Stimulated activated CD8-positive, alpha-beta memory T cell treated with anti-CD3 and anti-CD28 coated beads, Interleukin-12 subunit alpha, Interleukin-12 subunit beta, amount 100 ng/mL, for 4 hours (primary cell): ENCODE measurements at places on chromosomes 1 and 21.

GRCh38 chr1:5887349-5887970 is 104.8 kb downstream of the NPHP4 start:
- DNase-seq = no peak

DNA sequence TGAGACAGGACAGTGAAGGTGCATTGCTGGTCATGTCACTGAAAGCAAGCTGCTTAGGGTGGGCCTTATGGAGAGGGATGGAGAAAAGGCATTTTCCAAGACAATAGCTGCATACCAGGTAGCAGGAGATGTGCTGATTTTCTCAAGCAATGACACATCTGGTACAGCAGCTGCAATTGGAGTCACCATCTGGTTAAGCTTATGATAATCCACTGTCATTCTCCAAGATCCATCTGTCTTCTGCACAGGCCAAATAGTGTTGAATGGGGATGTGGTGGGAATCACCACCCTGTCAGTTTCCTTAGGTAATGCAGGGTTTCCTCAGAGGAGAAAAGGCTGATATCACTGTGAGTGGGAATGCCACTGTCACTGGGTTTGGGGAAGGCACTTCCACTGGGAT is 54.6 kb downstream of the ADSS2 start:
- no peak for DNase-seq

DNA sequence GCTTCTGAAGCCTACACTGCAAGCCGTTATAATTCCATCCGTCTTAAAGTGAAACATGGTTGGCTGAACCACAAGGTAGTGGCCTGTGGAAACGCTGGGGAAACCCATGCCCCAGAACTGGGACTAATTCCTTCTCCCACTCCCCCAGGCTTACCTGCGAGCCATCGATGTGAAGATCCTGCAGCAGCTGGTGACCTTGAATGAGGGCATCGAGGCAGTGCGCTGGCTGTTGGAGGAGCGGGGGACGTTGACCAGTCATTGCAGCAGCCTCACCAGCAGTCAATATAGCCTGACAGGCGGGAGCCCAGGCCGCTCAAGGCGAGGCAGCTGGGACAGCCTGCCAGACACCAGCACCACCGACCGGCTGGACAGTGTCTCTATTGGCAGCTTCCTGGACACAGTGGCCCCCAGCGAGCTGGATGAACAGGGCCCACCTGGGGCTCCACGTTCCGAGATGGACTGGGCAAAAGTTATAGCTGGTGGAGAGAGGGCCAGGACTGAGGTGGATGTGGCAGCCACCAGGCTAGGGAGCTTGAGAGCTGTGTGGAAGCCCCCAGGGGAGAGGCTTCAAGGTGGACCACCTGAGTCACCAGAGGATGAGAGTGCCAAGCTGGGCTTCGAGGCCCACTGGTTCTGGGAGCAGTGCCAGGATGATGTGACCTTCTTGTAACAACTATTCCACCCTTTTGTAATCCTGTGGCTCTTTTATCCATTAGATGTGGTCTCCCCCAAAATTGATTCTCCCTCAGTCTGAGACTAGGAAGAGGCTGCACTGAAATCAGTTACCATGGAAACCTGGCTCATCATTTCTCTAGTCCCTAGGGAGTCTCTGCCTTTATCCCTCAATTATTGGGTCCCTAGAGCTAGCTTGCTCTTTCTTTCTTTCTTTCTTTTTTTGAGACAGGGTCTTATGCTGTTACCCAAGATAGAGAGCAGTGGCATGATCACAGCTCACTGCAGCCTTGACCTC is 16.7 kb downstream of the LURAP1 start:
- DNase-seq = no peak

DNA sequence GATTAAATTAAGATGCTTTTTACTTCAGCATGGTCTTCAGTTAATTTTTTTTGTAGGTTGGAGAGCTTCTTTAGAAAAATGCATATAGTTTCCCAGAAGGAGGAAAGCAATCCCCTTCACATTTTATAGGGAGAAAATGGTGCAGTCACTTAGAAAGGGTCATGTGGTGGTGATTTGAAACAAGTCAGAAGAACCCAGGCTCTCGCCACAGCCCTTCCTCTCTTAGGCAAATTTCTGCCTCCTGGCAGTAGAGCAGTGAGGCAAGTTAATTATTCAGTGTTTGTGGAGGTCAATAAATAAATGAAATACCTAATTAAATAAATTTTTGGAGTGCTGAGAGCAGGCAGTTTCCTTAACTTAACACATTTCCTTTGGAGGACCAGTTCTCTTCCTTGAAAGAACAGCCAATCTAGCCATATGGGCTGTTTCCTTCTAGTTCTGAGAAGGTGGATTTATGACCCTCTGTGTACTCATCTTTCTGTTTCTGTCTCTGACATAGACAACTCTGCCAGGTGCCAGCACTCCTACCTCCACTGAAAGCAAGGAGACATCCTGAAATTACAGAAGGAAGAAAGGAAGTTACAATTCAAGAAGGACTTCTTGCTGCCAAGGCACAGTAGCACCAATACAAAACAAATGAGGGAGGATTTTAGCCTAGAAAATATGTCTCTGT is 19.0 kb upstream of the POGZ start:
- no peak for DNase-seq

- no peak for DNase-seq
Measured at GRCh38 chr1:53130878-53131589, 11.4 kb downstream of the SLC1A7 start.

DNA sequence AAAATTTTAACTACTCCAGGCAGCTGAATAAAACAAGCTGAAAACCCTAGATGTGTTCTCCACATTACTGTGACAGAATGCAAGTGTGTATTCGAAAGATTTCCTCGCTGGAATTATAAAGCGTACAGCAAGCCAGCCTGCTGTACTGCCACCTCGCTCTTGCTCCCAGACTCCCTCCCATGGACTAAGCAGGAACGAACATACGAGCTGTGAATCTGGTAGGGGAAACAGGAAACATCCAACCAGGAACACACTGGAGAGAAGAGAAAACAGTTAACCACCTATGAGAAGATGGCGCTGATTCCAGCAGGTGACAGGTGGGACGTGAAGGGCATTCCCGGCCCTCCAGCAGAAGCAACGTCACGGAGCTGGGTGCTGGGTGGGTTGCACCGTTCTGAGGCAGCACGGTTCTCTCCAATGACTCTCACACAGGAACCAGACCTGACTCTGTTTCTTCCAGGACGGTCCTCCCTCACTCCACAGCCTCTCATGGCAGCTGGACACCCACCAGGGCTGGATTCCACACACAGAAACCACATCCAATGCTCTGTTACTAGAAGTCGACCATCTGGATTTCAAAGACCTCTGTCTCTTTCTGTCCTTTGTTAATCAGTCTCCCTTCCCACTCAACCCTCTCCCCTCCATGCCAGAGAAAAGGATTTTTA is 219.2 kb downstream of the RERE start:
- DNase-seq = no peak

DNA sequence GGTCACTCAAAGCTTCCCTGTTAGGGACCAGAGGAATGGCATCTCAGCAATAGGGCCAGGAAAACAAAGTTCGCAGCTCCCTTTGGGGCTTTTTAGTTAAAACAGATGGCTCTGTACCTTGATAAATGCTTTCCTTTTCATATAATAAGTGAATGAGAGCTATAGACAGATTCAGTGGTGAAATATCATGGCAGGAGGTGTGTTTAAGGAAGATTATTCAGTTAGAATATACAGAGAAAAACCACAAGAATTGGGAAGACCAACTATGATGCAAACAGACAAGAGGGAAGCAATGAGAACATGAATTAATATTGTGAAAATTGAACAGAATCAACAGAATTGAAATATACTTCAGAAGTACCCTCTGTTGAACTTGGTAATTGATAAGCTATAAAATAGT is 379.4 kb downstream of the PLPP3 start:
- no peak for DNase-seq

DNA sequence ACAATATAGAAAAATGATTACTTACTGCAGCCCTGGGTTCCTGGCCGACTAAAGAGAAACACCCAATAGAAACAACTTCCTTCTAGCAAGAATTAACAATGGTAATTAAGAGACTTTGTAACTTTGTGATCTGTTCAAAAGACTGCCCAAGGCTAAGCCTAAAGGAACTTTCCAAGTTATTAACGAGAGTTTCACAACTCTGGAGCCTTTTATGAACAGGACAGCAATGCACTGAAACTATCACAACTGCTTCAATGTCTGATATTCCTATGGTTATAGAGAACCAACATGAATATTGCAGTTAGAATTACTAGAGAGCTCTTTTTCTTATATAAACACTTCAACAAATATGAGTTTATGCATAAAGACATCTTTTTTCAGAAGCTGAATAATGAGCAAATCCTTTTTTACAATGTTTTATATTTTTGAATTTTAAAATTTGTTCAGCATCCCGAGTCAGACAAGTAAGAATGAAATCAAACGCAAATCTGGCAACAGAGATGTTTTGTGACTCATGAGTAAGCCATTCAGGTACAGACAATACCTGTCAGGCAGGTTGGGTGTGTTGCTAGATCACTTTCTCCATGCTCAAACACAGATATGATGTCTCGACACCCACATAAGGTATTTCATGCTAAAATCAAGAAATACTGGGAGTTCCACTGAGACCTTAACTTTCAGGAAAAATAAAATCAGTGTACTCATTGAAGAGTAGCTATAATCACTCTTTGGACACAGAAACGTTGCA is 22.2 kb upstream of the KCNJ15 start:
- no peak for DNase-seq

- no peak for DNase-seq
Measured at GRCh38 chr1:159961636-159962035, 7.6 kb upstream of the SLAMF9 start.

GRCh38 chr21:28308516-28308915 is 684.2 kb downstream of the LTN1 start:
- DNase-seq = no peak

DNA sequence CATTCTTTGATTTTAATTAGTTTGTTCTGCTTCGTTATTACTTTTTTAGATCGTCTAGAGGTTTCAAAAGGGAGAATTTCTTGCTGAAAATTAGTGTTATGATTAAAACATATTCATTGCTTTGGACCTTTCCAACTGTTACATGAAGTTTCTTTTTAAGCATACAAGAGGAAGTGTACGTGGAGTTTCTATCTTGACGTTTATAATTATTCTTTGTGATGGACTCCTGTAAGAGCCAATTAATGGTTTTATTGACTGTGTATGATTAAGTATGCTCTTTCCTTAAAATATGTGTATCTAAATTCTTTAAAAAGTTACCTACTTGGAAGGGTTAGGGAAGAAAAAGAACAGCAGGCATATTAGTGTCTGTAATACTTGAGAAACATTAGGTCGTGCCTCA is 37.8 kb downstream of the SPEN start:
- no peak for DNase-seq

GRCh38 chr1:94734963-94735901 is 84.9 kb upstream of the SLC44A3 start:
- DNase-seq = no peak

DNA sequence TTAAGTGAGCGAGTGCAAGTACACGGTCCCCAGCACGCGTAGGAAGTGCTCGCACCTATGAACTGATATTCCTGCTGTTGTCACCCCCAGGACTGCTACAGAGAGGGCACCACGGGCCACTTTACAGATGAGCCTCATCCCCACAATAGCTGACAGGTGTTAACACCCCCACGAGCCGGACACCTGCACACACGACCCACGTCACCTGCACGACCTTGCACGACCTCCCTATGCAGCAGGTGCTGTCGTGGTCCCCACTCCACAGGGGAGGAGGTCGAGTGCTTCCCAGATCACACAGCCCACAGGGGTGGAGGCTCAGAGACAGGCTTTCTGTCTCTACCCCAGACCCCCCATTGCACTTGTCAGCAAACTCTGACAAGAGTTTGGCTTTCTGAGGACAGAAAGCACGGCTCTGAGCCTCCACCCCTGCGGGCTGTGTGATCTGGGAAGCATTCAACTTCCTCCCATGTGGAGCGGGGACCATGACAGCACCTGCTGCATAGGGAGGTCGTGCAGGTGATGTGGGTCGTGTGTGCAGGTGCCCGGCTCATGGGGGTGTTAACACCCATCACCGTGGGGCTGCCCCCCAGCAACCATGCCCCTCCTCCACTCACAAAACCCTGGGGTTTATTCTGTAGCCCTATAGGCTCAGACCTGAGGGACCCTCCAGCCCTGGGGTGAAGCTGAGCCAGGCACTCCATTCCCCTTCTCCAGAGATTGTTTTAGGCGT is 80.8 kb downstream of the MATN1 start:
- DNase-seq = no peak

GRCh38 chr1:240284656-240285414 is 193.2 kb downstream of the FMN2 start:
- no peak for DNase-seq

GRCh38 chr1:217135987-217136894 is 413.0 kb upstream of the ESRRG start:
- DNase-seq = no peak

DNA sequence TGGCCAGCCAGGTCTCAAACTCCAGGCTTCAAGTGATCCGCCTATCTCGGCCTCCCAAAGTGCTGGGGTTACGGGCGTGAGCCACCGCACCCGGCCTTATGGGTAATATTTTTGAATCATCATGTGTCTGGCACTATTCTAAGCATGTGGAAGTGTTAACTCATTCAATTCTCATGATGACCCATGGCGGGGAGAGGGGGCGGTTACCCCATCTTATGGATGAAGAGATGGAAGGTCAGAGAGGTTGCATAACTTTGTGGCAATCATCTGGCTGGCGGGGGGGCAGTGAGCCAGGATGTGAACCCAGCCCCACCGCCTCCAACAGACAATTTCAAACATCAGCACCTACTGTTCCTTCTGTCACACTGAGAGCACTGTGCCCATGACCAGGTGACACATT is 11.5 kb upstream of the TAS1R2 start:
- DNase-seq = no peak

GRCh38 chr1:49356594-49356993 is 579.9 kb upstream of the BEND5 start:
- DNase-seq = no peak

DNA sequence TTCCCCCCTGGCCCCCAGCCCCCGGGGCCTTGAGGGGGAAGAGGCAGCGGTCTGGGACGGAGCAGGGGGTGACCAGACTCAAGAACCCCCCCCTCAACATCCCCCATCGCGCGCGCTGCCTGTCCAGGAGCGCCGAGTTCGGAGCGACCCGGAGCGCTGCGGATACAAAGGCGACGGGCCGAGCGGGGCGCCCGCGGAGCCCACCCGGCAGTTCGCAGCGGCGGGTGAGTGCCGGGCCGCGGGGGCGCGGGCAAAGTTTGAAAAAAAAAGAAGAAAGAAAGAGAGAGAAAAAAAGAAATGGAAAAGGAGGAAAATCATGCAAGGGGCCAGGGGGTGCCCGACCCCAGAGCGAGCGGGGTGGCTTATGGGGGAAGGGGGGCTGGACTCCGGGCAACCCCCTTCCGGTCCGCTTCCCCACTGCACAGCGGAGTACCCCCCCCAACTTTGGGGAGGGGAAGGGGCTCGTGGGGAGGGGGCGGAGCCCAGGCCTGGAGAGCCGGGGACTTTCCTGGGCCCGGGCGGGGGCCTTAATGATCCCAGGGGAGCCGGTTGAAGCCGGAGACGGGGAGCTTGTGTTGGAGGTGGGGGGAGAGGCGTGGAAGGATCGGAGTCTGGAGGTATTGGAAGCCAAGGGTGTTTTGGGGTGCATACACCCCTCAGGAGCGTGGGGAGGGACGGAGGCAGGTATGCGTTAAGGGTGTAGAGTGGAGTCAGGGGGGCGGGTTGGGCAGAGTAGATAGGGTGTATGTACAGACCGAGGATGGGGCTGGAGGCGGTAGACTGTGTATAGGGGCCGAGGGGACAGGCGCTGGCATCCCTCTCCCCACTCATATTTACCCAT is 502 bp downstream of the VANGL2 start:
- no peak for DNase-seq

GRCh38 chr1:44408632-44409602 is 3.9 kb downstream of the RNF220 start:
- DNase-seq = no peak

GRCh38 chr21:41615613-41616012 is 107.7 kb upstream of the TMPRSS2 start:
- DNase-seq = no peak
